ENCODE measurements at places on chromosomes 2 and 18. TPM values are rescaled to one million over a fixed set of nuclear protein-coding genes. Genes with fewer than 3 reads are reported as not detected.
A peak's percentile ranks its signal among the peaks of the same experiment; 100 is the strongest.

GRCh38 chr2:218387369-218388194 lies 5.5 kb downstream of the SLC11A1 start:
- DNase-seq = peak; percentile 72

- no peak for DNase-seq
Observed at GRCh38 chr2:106277426-106277825, 83.3 kb upstream of the UXS1 start.

GRCh38 chr2:68992933-68993332 lies 18.5 kb downstream of the GKN1 start:
- no peak for DNase-seq

DNA sequence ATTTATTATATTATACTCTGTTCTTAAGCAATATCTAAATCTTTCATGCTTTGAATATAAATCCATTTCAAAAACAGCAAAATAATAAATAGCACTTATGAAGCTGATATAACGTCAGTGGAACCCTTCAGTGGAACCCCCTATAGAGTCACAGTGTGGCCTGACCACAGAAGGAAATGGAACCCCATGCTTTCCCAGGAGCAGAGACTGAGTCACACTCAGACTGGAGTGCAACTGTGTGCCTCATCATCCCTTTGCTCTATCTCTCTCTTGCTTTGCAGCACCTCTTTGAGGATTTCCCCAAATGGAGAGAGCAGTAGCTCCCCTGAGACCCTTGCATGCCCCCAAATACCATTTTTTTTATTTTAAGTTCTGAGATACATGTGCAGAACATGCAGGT lies 13.1 kb downstream of the NXPH2 start:
- DNase-seq = no peak

DNA sequence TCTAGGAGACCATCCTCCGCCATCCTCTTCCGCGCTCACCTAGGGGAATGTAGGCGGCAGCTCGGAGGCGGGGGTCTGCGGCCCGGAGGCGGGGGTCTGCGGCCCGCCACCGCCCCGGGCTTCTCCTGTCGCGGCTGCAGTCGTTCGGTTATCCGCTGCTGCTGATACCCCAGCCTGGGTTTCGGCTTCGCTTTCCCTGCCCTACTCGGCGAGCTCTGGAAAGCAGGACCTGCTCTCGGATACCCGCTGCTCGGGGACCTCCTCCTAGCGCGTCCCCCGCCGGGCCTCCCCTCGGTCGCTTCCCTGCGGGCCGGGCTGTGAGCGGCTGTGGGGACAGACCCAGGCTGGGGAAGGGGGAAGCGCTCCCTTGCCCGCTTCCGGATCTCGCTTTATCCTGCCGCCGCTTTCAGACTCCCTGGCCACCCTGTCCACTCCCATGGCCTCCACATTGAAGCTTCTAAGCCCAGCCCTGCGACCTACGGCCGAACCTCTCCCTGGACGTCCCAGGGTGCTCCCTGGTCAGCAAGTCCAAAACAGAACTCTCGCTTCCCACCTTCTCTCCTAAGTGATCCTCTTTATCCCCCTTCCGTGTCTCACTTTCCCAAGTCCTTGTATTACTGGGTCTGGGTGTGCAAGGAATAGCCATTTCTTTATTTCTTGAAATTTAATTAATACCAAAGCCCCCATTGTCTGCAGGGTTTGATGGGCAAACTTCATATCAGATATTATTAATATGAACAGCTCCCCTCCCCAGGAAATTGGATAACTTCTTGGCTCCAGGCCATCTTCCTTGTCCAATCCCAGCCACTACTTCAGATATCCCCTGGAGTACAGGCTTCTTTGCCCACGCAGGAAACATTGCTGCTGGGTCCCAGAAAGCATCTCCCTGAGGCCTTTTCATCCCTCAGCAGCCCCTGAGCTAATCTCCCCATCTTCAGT lies 769 bp downstream of the FKBP1B start:
- peak; percentile 24 for DNase-seq

GRCh38 chr18:3015204-3015592 lies 2.3 kb upstream of the LPIN2 start:
- no peak for DNase-seq

GRCh38 chr2:238302087-238302486 lies 13.7 kb upstream of the PER2 start:
- DNase-seq = no peak

DNA sequence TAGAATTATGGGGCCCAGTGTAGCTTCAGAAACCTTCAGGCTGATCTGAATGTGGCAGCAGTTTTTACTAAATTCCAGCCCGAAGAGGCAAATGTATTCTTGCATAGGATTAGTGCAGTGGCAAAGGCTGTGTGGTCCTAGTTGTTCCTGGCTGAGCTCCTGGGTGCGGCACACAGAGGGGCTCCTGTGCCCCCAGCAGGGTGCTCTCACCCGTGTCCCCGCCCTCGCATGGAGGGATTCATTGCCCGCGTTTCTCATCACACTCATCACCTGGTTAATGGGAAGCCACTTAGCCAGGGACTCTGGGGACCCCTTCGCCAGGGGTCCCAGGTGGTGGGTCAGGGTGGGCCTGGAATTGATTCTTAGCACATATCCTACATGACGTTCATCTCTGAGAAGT lies 3.9 kb downstream of the KCNG2 start:
- DNase-seq = no peak

DNA sequence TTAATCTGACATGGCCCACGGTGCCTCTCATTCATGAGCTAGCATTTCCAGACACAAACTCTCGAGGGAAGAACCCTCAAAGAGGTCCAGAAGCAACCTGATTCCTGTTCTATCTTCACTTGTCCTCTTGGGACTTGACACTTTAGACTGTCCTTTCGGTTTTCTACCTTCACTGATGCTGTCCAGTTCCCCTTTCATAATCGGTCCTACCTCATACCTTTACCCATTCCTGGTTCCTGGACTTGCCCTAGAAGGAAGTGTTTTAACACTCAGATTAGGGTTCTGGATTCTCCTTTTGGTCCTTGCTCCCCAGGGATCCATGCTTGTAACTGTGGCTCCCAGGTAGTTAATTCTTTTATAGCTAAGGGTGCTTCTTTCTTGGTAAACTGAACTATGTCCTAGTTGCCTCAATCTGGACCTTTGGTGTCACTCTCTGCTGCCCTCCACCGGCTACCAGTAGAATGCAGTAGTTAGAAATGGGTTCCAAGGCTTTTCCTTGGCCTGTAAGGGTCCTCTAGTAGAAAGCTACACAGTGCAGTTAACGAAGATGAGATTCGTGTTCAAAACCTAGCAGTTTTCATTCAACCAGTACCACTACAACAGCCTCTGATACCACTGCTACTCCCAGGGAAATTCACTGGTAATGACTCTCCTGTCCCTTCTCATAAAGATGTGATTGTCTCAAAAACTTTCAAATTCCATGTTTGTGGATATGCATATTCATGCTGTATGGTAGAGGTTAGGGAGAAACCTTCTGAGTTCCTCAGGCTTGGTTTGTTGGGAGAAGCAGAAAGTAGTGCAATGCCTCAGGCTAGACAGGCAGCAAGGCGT lies 178.1 kb upstream of the CYP26B1 start:
- DNase-seq = peak; percentile 19

DNA sequence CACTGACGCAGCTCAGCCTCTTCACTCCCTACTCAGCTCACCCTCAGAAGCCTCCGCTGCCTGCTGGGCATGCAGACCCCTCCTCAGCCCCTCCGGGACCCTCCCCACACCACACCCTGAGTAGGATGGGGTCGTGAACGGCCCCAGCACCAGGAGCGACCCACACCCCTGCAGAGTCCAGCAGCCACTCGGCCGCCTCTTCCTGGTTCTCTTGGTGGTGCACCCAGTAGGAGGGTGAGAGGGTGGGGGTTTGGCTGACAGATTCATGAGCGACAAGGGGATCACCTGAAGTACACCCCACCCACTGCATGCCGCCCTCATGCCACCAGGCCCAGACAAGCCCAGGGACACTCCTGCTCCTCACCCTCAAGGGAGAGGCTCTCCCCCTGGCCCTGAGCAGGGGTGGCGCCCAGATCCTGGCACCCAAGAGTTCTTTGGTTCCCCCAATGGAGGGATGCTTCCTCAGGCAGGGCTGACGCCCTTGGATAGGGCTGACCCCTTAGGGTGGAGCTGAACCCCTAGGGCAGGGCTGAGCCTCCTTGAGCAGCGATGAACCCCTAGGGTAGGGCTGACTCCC lies 76.6 kb upstream of the GPC1 start:
- DNase-seq = no peak

- no peak for DNase-seq
Observed at GRCh38 chr2:134683561-134684112, 35.2 kb downstream of the TMEM163 start.

DNA sequence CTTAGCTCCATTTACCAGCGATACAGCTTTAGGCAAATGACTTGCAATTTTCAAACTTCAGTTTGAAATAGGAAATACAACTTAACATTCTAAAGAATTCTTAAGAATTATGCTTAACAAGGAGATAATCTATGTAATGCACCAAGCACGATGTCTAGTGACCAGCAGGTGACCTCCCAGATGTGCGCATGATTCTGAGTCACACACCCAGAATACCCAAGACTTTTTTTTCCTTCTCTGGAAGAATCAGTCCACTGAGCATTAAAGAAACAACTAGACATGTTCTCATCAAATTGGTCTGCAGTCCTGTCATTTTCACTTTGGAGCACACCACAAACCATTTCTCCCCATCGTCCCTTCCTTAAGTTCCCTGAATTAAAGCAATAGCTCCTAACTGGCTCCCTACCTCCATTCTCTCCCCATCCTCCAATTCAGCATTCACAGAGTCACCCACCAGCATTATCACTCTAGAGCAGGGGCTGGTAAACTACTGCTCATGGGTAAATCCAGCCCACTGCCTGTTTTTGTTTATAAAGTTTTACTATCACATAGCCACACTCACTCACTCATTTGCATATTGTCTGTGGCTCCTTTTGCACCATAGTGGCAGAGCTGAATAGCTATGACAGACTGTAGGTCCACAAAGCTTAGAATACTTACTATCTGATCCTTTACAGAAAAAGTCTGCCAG lies 13.2 kb downstream of the EVA1A start:
- no peak for DNase-seq

DNA sequence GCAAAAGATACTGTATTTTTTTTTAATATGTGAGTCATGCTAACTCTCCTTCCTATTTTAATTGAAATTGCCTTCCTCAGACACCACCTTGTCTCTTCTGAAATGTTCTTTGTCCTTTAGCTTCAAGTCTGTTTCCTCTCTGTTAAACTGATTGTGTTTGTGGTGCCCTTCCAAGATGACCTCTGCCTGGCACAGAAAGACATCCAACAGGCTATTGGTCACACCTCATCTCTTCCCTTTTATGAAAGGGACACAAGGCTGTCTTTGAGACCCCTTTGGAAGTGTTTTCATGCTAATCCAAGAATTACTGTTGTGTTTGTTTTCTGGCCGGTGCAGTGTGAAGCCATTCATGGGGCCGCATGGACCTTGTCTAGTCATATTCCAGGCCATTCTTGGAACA lies 94.0 kb upstream of the PIK3C3 start:
- no peak for DNase-seq

DNA sequence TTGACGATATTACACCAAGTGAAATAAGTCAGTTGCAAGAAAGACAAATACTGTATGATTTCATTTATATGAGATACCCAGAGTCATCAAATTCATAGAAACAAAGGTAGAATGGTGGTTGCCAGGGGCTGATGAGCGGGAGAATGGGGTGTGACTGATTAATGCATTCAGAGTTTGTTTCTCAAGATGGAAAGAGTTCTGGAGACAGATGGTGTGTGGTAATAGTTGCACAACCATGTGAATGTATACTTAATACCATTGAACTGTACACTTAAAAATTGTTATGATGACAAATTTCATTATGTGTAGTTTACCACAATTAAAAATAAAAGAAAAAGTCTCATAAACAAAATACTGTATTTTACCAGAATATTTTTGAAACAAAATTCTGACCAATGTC lies 117.3 kb downstream of the PIGN start:
- DNase-seq = no peak

DNA sequence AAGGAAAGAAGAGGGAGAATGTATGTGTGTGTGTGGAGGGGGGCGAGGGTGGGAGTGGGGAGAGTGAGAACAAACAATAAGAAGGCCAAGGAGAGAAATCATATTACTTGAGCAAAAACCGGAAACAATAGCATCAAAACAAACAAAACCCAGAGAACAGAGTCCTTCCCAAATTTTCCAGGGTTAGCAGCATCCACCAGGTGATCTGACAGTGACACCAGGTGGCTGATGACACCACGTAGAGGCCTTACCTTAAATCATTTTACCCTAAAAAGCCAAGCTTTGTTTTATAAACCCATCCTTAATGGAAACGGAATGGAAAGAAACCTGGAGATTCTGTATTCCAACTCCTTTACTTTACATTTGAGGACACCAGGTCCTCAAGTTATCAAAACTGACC lies 42.9 kb downstream of the CDCA7 start:
- DNase-seq = no peak

Gene IL1F10
- total RNA-seq = not detected

Gene CYP27C1
- not detected for total RNA-seq

Gene ATG4B
- total RNA-seq = 89.4 TPM

Gene RGPD3
- 1.2 TPM for total RNA-seq

Gene HOXD9
- total RNA-seq = 3.6 TPM

Gene MIB1
- 46.9 TPM for total RNA-seq

Gene ARMC9
- total RNA-seq = 29.8 TPM
